ENCODE measurements at places on chromosomes 13 and 19.

DNA sequence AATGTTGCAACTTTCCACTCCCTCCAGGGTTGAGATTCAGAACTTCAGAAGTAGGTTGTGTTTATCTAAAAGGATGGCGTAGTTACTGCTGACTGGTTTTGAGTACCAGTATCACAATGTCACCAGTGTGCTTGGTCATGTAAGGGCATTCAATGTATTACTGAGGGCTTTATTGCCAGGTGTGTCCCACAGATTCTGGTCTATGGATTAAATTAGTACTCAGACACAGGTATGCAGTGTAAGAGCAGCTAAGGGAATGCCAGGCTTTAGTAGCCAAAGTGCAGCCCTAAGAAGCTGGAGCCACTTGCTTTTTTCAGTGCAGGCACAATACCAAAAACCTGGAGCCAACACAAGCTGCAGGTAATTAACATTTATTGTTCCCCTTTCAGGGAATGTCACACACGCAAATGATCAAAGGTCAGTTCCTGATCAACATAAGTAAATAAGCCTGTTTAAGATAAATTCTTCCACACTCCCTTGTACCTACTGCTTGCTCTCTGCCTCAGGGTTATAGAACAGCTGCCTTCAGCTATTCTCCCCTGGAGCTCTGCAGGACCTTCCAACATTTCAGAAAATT lies 130.1 kb upstream of the ZNF91 start:
- no peak for DNase-seq

DNA sequence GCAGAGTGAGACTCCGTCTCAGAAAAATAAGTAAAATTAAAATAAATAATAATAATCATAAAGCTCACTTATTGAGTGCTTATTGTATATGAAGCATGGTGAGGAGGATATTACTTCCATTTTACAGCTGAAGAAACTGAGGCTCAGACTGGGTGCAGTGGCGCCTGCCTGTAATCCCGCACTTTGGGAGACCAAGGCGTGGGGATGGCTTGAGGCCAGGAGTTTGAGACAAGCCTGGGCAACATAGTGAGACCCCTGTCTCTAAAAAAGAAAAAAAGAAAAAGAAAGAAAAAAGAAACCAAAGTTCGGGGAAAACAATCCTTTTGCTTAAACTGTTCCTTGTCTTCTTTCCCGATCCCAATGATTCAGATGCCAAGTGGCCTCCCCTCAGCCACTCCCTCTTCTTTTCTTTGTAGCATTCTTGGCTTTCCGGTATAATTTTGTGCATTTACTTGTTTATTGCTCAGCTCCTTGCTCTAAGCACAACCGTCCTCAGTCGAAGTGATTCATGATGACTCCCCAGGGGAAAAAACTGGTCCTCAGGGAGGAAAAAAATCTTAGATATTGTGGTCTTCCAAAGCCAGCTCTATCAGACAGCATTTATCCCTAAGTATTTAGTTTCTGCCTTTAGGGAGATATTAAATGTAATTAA lies 965 bp upstream of the EIF3G start:
- DNase-seq = peak; percentile 64

- peak; percentile 76 for DNase-seq
Observed at GRCh38 chr13:26184791-26185250, 37.3 kb downstream of the RNF6 start.

DNA sequence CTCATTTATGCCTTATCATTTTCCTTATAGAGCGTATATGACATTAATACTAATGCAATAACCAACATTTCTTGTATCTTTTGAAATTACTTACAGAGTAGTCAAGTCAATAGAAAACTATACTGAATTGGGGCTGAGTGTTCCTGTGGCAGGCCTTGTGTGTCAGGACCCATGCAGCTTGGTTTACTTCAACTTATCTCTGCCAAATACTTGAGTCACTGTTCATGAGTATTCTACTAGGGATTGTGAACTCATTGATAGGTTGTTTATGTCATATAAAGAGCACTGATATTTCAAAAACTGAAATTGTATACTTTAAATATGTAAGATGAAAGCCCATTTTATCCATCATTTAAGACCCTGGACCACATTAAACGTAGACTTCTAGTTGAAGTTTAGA lies 688.6 kb upstream of the SLITRK1 start:
- DNase-seq = no peak

- no peak for DNase-seq
Observed at GRCh38 chr19:21691661-21692060, 75.7 kb downstream of the ZNF100 start.

DNA sequence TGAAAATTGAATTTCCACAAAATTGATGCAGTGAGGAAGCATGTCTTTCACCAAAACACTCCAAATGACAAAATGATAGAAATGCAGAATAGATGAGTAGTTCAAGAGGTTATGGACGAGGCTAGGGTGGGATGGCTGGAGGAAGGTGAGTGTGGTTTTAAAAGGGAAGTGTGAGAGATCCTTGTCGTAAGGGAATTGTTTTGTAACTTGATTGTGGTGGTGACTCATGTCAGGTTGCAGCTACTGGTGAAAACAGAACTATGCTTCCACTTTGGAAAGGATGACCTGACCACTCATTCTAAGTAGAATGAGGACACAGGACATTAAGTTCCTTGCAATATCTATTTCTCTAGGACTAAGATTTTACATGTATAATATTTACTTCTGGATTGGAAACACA lies 345.7 kb downstream of the MTUS2 start:
- DNase-seq = peak; percentile 51

GRCh38 chr13:36432106-36432544 lies at the start of gene CCNA1:
Gene CCNA1 (plus strand): TSS chr13:36432495. CDS start chr13:36433057, 562 bp downstream.
- DNase-seq = no peak

DNA sequence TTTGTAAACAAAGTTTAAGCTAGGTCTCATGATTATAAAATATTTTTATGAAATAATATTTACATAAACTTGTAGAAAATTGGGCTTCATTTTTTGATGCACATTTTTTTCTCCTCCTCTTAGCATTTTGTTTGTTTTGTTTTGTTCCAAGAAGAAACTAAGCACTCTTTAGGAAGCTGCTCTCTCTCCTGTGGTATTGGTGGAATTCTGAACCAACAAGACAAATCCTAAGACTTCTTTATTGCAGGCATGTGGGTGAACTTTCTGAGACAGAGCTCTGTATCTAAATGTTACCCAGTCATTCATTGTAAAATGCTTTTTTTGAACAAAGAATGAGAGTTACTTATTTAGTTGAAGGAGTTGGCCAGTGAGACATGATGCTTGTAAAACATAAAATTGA lies 39.3 kb downstream of the LMO7 start:
- peak; percentile 55 for DNase-seq

DNA sequence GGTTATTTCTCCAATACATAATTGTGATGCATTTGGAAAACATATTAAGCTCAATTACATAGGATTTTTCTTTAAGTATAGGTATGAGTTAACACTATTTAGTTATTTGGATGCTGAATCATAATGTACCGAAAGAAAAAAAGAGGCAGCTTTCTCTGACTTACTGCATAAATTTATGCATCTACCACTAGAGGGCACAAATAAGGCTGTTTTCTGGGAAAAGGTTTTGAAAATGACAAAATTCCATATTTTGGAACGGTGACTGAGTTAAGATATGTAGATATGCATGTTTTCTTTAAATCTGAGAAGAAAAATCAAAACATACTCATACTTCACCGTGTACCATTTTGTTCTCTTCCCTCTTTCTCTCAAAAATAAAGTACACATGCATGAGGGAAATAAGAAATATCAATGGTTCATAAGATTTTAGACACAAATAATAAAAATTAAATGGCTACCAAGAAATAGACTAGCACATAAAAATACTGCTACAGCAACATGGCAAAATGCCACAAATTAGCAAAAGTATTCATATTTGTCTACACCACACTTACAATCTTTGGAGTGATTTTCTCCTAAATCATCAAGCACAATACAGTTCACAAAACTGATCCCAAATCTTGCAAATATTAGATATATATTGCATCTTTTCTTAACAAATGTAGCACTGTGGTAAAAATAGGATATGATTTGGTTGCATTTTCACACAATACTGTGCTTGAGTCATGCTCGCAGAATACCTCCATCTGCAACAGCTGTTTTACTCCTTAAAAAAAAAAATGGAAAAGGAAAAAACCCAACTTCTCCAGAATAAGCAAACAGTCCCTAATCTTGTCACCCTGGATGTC lies 260.0 kb downstream of the FGF14 start:
- peak; percentile 33 for DNase-seq

DNA sequence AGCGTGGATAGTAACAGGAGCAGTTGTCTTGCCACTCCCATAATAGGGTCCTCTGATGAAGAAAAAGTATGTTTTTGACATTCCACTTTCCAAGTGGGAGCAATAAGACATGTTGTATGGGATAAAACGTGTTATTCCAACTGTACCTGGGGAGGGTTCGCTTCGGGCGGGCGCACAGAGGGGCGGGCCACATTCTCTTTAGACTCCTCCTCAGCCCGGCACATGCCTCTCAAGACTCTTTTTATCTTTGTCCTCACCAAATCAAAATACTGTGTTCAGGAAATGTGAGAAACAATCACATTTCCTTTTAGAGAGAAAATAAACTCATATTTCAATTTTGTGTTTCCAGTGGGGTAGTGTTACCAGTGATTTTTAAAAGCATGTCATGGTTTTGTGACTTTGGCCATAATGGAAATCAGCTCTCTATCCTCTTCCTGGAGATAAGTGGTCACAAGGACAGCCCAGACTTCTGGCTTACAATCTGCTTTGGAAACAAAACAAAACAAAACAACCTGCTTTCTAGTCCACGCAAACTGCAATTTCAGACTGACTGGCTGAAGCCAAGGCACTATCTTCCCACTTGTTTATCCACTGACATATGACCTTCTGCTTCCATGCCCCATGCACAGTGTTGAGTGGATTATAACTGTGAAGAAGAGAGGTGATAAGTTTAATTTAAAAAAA lies 276.1 kb downstream of the NALCN start:
- DNase-seq = no peak

DNA sequence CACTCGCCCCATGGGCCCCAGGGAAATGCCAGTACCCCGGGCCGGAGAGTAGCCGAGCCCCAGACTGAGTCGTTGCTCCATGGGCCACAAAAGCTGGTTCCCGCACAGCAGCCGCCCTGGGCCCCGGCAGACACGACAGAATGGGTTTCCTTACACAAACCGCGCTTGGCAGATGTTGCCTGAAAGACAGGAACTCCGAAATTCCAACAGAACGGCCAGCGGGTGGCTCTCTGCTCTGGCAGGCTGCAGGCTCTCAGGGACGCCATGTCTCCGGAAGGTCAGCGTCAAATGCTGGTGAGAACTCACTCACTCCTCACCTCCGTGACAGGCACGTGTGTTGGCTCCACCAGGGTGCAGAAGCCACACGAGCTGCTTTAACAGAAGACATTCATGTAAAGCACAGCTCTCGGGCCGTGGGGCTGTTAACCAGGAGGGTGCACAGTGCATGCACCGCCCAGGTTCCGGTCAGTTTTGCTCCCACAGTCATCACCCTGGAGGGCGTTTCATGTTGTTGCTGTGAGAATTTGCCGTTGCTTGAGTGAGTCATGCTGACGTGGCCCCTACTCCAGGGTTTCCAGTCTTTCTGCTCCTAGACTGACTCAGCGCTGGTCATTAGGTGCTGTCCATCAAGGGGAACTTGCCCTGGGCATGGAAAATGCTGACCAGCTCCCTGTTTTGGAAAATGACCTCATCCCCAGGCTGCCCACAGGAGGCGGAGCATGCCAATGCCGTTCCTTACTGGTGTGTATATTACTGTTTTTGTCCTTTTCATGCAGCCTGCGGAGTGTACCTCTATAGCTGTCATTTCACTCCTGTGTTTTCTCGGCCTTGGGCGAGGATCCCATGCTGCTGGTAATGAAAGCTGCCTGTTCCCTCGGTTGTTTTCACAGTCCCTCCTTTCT lies 44.8 kb downstream of the ANKRD10 start:
- DNase-seq = peak; percentile 100

DNA sequence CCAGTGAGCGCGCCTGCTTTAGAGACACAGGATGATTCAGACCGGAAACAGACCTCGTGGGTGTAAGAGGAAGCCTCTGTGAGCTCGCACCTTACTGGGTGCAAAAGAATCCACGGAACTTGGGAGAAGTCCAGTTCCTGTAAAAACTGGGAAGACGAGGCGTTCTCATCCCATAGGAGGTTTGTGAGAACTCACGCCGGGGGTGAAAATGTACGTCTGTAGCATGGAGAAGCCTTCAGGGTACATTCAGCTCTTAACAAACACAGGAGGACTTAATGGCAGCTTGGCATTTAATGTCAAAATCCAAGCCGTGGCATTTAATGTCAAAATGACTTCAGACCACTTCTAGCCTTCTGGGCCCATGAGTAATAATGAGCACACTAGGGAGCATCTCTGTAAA lies 17.4 kb upstream of the OR7D2 start:
- no peak for DNase-seq

DNA sequence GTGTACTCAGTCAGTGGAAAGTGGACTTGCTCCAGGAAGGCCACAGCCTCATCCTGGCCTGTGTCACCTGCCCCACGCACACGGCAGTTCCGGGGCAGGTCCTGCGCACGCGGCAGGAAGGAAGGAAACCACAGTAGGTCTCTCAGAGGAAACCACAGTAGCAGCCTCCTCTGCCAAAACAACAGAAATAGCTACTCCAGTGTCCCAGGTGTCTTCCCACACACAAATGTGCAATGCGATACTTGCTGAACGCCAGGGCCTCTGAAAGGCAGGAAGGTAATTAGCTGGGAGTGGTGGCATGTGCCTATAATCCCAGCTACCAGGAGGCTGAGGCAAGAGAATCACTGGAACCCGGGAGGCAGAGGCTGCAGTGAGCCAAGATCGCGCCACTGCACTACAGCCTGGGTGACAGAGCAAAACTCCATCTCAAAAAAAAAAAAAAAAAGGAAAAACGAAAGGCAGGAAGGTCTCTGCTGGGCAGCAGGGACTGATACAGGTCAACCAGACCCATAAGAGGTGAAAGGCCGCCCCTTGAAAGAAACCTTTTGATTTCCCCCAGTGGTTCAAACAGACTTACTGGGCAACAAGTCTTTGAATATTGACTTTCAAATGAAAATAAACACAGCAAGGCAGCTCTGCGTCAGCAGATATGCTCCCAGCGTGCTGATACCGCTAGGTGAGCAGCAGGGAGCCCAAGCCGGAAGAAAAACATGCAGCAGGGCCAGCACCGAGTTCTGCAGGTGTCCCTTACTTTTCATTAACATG lies 49.5 kb downstream of the CRYL1 start:
- DNase-seq = no peak

GRCh38 chr19:56710437-56710836 lies 38.9 kb upstream of the ZNF835 start:
- no peak for DNase-seq

GRCh38 chr19:56834564-56835375 lies 5.8 kb downstream of the PEG3 start:
- DNase-seq = no peak
